NAMALWA (cell line): ENCODE measurements at places on chromosomes 6 and 20.

DNA sequence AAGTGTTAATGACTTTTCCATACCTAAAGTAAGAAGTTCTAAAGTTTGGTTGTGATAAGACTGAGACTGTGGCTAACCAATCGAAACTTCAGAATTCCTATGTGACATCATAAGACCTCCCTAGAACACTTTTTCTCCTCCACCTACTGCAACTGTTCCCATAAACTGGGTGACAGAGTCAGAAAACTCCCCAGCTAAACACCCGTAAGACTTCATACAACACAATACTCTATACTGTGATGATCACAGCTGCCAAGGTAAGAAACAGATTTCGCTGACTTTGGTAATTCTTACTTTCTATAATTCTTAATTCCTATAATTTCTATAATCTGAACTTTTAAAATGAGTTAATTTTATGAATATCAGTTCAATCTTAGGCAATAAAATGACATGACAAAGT, at the start of gene PLN:
Gene PLN, plus strand, starts transcription at position 161 of the 400 bp plus-strand sequence. CDS start 10,626 bp downstream, outside the sequence.
- DNase-seq, result no peak

- DNase-seq, result no peak
Observed at GRCh38 chr20:57038608-57039440, 227.6 kb downstream of the BMP7 start.

DNA sequence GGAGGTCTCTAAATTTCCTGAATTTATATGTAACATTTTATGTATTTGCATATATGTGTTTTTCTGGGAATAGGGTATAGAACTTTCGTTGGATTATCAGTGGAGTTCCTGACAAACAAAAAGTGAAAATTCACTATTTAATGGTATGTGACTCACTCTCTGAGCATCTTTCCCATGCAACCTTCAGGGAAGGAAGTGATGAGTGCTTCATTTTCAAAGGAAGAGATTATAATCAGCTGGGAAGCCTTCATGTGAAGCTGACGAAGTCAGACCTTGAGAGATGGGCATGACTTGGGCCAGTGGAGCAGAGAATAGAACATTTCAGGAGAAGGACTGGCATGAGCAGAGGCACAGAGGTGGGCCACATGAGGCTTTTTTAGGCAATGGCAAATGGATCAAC, 72.7 kb downstream of the FAXC start:
- DNase-seq, result no peak

DNA sequence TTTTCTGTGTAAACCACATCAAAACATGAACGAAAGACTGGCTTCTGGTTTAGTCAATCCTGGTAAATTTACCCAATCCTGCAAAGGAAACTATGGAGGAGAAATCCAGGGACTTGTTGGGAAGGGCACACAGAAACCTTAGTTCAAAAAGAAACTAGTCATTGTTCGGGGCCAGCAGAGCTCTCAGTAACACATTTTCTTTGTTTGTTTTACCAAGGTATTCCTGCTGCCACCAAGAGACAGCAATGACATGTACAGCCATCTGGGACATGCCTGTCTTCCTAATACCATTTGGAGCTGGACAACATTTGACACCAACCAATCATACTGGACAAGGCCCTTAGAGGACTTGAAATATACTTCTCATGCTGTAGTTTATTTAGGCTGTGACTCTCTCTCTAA, 8.3 kb downstream of the OARD1 start:
- DNase-seq, result no peak

GRCh38 chr6:141607956-141608355, 524.8 kb upstream of the GJE1 start:
- no peak for DNase-seq

DNA sequence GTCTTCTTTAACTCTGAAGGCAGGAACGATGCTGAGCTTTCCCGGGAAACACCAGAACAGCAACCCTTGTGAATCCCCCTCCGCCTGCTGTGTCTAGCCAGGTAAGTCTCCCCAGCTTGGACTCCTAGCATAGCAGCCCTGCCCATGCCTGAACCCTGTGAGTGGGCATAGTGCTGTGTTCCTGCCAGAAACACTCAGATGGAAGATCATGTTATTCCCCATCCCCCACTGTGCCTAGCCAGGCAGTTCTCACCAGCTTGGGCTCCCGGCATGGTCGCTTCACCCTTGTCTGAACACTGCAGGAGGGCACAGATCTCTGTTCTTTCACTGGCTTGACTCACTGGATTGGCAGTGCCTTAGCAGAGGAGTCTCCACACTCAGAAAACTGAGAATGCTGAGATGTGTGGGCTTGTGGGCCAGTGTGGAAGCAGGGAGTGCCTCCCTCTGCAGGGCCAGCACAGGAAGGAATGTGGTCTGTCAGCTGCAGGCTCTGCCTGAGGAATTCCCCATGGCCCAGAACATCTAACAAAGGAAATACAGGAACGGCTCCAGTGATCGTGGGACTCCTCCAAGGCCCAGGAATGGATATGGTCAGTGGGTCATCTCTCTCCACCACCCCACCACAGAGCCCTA, 440.1 kb upstream of the ADGRB3 start:
- DNase-seq, result no peak
